ENCODE measurements at places on chromosomes 6 and 20.

- DNase-seq = no peak
These were observed 375.3 kb downstream of the MAFB start for GRCh38 chr20:40313730-40314129.

DNA sequence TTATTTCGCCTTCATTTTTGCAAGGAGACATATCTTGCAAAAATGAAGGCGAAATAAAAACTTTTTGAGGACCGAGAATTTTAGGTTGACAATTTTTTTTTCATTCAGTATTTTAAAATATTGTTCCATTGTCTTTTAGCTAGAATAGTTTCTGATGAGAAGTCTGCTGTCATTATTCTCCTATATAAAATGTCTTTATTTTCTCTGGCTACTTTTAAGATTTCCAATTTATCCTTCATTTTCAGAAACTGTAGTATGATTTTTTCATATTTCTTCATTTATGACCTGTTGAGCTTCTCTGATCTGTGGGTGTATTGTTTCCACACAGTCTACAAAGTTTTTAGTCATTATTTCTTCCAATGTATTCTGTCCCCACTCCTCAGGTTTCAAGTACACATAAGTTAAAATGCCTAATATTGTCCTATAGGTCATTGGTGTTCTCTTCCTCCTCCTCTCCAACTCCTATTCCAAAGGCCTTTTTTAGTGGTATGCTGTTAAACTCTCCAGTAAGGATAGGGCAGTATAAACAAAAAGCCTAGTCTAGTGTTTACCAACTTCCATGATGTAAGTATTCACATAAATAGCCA is 15.7 kb downstream of the AHI1 start:
- no peak for DNase-seq

DNA sequence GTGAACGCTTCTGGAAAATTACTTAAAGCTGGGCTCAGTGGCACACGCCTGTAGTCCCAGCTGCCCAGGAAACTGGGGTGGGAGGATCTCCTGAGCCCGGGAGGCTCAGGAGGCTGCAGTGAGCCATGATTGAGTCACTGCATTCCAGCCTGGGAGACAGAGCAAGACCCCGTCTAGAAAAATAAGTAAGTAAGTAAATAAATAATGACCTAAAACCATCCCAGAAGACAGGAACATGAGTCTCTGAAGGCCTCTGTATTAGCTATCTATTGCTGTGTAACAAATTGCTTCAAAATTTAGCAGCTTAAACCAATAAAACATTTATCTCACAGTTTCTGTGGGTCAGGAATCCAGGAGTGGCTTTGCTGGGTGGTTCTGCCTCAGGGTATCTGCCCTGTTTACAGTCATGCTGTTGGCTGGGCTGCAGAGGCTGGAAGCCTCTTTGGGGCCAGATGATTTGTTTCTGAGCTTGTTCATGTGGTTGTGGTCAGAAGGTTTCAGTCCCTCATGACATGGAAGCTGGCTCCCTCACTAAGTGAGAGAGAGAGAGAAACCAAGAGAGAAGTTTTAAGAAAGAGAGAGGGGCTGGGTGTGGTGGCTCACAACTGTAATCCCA is 48.4 kb upstream of the NCOA3 start:
- DNase-seq = peak; percentile 49

DNA sequence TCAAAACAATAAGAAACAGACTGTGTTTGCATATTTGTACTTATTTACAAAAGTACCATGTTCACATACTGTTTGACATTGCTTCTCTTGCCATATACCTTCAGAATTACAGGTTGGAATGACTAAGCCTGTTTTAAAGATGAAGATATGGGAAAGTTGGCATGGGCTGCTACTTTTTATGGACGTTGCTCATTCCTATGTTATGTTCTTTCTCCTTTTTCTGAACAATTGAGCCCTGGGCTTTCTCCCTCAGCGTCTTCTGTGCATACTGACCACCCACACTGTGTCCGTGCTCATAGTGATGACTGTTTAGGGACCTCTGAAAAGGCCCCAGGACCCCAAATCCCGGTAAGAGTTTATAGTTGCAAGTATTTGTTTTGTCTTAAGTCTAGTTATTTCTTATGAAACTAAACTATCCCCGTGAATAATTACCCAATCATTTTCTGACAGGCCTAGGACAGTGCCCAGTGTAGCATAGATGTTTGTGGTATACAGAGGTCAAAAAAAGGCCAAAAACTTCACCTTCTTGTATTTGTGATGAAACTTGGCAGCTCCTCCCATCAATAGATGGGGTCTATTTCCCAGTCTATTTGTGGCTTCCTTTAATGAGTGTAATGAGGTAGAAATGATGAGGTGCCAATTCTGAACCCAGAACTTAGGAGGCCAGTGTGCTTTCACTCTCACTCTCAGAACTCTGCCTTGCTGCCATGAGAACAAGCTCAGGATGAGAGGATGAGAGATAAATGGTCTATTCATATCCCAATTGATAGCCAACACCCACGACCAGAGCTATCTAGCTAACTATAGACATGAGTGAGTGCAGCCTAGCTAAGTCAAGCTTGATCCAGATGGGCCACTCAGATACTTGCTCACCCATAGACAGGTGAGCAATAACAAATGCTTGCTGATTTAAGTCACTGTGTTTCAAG is 40.9 kb downstream of the GSTA4 start:
- DNase-seq = no peak

DNA sequence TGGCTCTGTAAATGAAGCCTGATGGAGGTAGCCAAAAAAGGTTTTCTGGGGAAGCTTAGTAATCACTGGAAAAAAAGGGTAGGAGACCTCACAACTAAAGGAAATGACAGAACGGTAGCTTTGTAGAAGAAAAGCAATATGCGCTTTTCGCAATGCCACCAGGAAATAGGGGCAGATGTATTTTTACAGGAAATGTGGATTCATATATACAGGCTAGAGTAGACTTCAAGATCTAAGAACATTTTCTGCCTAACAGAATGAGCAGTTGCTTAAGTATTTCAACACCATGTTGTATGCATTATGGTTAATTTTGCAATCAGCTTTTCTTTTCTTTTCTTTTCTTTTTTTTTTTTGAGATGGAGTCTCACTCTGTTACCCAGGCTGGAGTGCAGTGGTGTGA is 219.6 kb downstream of the CD83 start:
- DNase-seq = no peak

- no peak for DNase-seq
These were observed 242.8 kb downstream of the FARS2 start for GRCh38 chr6:5504078-5504477.

DNA sequence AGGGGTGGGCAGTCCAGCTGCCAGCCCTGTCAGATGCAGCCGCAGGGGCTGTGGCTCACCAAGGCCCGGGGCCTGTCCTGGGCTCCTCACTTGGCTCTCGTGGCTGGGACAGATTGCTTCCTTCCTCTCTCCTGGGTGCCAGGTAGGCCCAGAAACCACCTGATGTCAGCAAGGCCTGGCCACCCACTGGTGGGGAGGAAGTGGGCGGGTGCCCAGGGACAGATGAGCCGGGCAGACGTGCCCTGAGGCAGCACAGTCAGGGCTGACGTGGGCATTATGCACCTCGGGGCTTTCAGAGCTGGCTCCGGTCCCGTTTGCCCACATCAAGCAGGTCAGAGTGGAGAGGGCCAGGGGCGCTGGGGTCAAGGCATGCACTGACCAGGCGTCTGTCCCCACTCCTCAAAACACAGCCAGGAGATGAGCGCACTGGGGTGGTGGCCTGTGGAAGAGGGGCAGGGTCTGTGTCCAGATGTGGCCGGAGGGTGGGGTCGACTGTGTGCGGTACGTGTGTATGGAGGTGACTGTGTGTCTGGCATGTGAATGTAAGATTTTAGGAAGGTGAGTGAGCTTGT is 133.2 kb upstream of the PTPN1 start:
- DNase-seq = no peak

- no peak for DNase-seq
These were observed 107.1 kb upstream of the BACH2 start for GRCh38 chr6:90403489-90404381.

All from stimulated activated CD4-positive, alpha-beta T cell treated with anti-CD3 and anti-CD28 coated beads, TNF-alpha, amount 100 ng/mL, for 24 hours (primary cell).